Mesothelial cell of epicardium (in vitro differentiated cells): ENCODE measurements at places on chromosomes 2 and 18.

- DNase-seq: no peak
These were observed 28.4 kb downstream of the EIPR1 start for GRCh38 chr2:3349211-3349693.

DNA sequence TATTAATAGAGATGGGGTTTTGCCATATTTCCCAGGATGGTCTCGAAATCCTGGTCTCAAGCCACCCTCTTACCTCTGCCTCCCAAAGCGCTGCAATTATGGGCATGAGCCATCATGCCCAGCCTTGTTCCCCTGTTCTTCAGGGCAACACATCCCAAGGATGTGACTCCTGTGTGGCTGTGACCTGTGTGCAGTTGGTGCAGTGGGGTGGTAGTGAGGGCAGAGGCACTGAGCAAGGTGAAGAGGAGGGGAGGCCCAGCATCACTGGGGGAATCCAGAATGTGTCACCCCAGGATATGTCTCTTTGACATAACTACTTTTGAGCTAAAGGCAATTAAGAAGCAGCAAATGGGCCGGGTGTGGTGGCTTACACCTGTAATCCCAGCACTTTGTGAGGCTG is 23.4 kb downstream of the CENPA start:
- no peak for DNase-seq

- DNase-seq: no peak
These were observed 2010.0 kb upstream of the PIK3C3 start for GRCh38 chr18:39945076-39945475.

- DNase-seq: no peak
These were observed 137.1 kb downstream of the MCFD2 start for GRCh38 chr2:46778511-46778910.

- no peak for DNase-seq
These were observed 138.1 kb downstream of the DNAH6 start for GRCh38 chr2:84654414-84654813.

- DNase-seq: no peak
These were observed 1029.9 kb upstream of the PIK3C3 start for GRCh38 chr18:40925071-40925541.

- DNase-seq: no peak
These were observed 5.0 kb upstream of the FARP2 start for GRCh38 chr2:241350878-241351639.

DNA sequence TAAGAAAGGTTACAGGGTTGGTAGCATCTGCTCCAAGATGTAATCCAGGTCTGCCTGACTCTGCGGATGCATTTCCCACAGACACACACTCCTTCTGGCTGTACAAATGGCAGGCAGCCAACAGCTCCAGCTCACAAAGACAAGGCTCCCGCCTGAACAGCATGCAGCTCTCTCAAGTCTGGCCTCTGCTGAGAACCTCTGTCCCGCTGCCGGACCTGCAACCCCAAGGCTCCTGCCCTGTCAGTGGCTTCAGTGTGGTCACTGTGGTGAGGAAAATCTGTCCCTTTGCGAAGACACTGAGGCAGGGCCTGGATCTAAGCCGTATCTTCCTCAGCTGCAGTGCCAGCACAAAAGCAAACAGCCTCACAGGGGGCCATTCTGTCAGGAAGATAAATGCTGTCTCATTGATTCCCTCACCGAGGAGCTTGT is 469.3 kb upstream of the MEX3C start:
- no peak for DNase-seq

DNA sequence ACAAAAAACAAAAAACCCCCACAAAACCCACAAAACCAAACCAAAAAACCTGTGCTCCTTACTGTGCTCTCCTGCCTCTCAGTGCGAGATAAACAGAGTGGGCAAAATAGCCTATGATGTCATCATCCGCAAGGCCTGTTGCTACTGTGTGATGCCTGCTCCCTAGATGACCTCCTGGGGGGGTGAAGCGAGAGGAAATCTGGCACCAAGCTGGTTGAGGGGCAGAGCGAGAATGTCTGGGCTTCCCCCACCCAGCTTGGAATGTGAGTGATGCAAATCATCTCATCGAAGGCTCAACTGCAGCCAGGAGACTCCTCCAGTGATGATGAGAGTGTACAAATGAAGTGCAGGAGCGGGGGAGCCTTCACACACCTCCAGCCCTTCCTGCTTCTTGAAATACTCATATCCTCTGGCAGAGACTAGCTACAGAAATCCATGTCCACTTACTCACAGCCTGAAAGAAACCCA is 57.7 kb upstream of the MAP4K3 start:
- DNase-seq: peak; percentile 21

DNA sequence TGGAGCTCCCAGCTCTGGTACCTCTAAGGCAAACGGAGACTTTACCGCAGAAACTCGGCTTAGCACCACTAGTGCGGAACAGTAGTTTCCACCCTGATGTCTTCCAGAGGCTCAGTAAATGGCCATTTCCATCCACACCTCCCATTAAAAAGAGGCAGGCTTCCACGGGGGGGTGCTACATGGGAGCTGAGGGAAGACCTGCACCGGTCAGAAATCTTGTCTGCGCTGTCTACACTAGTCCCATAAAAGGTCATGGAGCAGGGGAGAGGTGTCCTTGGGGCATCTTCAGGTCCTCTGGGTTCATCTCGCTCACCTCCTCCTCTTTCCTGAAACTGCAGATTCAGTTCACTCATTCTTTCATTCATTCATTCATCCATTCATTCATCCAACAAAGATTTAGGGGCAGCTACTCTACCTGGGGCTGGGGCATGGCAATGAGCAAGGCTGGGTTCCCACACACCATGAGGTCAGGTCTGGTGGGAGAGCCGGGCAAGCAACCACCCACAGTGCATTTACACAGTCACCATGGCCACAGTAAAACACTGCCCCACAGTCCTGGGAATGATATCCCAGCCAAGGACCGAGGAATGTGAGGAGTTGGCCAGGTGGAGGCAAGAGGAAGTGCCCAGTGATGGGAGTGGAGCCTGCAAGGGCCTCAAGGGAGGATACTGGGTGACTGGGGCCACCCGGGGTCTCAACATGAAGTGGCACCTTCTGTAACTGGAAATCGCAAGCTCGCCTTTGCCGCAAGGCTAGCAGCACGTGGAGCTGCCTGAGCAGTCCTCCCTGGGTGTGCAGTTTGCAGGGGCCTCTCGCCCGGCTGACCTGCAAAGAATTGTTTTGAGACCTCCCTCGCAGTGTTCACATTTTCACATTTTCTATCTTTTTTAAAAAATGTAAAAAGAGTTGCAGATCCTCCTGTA is 180.2 kb upstream of the RAB6C start:
- DNase-seq: no peak

DNA sequence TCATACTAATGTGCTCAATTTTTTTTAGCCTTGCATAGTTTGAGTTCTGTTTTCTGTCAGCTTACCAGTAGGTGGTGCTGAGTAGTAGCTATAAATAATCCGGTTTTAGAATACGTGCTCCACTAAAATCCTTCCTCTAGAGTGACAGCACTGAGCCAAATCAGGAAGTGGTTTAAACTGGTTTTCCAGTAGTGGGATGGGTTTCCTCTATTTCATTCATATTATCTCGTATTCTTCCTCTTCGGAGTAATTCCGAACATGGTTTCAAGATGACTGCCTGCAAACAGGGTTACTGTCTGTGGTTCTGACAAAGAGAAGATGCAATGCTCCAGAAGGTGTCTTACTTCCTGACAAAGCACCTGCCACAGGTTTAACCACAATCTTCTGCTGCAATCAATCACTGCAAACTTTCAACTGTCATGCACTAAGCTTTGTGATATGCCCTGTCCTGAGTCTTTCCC is 496.9 kb upstream of the VRK2 start:
- DNase-seq: no peak

DNA sequence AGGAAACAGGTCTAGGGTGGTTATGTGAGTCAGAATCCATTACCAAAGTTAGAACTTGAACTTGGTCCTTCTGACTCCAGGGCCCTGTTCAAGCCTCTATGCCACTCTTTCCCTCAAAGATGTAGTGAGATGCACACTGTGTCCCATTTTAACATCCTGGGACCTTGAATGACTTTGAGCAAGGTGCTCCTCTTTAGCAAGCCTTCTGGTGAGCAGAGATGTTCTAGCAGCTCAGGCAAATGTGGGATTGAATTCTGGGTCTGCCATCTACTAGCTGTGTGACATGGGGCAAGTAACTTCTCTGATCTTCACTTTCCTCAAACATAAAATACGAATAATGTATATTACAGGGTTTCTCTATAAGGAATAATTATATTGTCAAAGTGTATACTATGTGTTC is 294.0 kb upstream of the CXCR4 start:
- no peak for DNase-seq

DNA sequence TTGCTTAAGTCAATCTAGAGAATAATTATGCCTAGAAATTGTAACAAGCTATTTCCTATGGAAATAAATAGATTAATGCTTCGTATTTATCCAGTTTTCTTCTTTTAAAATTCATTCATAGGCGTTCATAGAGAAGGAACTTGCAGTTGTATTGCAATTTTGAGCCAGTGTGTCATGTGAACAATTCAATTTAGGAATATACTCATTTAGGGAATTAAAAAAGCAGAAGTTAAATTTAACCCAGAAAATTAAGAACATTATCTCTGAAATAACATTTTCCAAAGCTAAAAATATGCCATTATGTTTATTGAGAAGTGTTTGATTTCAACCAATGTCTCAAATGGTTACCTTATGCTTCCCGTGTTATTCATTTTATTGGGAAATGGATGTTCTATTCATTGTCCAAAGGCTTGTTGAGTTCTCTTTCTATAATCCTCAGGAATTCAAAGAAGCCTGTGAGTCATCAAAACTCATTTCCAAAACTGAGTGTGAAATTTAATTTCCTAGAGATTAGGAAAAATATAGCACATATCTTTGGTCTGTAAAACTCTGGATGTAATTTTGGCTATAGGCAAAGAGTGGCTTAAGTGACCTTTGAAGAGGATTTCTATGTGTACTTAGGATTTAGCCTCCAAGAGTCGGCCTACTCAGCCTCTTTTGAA is 99.7 kb downstream of the SLC8A1 start:
- no peak for DNase-seq

DNA sequence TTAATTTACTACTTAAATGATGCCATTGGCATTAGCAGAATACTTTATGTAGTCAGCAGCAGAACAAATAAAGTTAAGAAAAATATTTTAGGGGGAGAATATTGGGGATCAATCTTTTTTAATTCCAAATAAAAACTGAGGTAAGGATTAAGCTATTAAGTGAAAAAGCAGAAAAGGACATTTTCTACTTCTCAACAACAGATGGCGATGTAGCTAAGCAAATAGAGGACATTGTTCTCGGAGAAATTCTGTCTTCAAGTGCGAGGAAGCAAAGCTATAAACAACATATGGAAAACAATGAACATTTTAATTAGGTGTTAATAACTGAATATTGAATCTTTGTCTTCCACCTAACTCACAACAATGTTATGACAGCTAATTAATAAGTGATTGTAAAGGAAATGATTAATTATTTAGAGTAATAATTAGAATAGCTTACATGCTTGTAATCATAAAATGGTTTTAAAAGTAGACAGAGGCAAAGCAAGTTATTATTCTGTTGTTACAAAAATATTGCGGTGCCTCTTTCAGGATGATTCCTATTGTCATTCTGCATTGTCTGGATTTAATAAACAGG is 32.9 kb upstream of the CCDC93 start:
- DNase-seq: no peak

- DNase-seq: no peak
These were observed 4.4 kb downstream of the XRCC5 start for GRCh38 chr2:216113572-216113971.

- DNase-seq: no peak
These were observed 107.6 kb upstream of the MAP3K20 start for GRCh38 chr2:172968061-172968469.

GRCh38 chr18:33010149-33010548 is 237.3 kb upstream of the KLHL14 start:
- no peak for DNase-seq

GRCh38 chr2:44912660-44913059 is 28.8 kb upstream of the SIX3 start:
- DNase-seq: no peak

- DNase-seq: no peak
These were observed 104.7 kb downstream of the GPR39 start for GRCh38 chr2:132521341-132521740.

DNA sequence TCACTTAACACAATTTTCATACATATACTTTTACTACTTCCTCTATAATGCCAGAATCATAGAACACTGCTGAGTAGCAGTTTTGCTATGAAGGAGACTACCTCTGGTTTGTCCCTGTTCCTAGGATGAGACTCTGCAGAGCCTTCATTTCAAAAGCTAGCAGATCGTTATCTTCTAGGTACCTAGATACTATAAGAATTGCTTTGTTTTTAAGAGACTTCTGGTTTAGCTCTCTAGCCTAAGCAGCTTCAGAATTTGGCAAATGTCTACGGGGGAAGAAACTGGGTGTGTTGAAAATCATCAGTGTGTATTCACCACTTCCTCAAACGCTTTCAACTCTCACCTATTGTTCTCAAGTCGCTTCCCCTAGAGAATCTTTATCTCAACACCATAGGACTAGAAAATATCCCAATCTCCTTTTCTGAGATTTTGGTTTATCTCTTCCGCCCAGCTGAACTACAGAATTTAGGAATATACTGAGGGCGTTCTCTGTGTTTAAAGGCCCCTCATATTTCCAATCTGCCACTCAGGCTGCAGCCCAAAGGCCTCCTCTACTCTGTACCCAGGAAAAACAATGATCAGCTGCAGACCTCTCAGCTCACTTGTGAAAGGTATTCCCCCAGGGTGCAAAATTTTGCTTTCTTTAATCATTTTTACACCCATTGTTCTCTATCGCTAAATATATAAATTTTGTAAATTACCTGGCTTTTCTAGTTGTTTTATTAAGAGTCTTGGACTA is 28.7 kb downstream of the SMAD2 start:
- no peak for DNase-seq

- DNase-seq: no peak
These were observed 47.4 kb downstream of the GYPC start for GRCh38 chr2:126703311-126703710.

- DNase-seq: no peak
These were observed 223.3 kb upstream of the ATP5MC3 start for GRCh38 chr2:175404839-175405238.

DNA sequence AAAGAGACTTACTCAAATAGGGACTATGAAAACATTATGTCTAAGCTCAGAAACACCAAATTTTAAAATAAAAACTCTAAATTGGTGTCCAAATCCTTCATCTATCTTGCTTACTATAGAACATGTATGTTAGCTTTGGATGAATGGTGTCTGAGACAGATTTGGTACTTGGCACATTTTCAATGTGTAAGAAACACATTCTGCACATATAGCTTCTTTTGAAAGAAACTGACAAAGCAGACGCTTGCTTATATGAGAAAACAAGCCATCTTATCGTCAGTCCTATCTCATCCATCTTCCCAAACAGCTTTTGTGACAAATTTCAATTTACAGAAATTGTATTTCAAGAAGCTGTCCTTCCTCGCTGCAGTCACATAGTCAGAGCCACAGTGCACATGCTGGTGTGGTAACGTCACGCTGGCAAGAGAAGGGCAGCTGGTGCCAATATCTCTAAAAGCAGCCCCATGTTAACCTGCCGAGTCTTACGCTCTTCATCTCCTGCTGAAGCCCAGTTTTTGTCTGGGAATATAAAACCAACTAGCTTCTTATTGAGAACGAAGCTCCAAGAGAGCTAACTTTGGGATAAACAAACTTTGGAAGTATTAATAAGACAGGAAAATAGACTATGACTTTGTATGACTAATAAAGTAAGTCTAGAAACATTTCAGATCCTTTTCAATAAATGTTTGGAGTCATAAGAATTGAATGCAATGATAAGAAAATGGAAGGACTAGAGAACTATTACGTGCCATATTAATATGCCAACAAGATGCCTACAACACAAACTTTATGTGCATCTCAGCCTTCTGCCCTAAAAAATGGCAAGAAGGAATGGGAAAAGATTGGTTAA is 74.9 kb upstream of the TFCP2L1 start:
- no peak for DNase-seq

- DNase-seq: no peak
These were observed 528.8 kb downstream of the CMPK2 start for GRCh38 chr2:6336752-6337471.

GRCh38 chr18:13465476-13465875 is 246.9 kb downstream of the LDLRAD4 start:
- DNase-seq: no peak
